Stimulated activated CD4-positive, alpha-beta T cell treated with anti-CD3 and anti-CD28 coated beads, Interleukin-2, amount 100 ng/mL, for 24 hours (primary cell): ENCODE measurements at places on chromosomes 3 and 15.

- no peak for DNase-seq
These were observed 2.1 kb downstream of the ACOX2 start for GRCh38 chr3:58534592-58535494.

GRCh38 chr3:7428206-7428718 lies 567.3 kb downstream of the GRM7 start:
- no peak for DNase-seq

GRCh38 chr3:87867001-87867400 lies 191.8 kb downstream of the CGGBP1 start:
- no peak for DNase-seq

DNA sequence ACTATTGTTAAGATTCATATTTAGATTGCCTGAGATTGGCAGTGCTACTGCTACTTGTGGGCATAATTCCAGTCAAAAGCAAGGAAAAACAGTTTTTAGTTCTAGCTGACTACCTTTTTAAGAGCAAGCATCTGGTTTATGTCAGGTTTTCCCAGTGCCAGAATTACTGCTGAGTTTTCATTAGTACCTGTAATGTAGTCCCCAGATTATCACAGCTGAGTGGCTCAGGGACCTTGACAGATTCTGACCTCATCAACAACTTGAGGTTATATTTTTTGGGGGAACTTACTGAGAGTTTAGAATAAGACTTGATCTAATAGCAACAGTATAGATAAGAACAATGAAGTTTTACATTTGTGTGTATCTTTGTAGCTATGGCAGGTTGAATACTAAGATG lies 31.0 kb downstream of the NXPE3 start:
- no peak for DNase-seq

- DNase-seq, result no peak
These were observed 646.2 kb downstream of the NTRK3 start for GRCh38 chr15:87610366-87610765.

GRCh38 chr15:75179746-75180140 lies 21.9 kb upstream of the C15orf39 start:
- no peak for DNase-seq
